T-helper 17 cell (primary cell): ENCODE measurements at places on chromosomes 5 and 9. TPM values are rescaled to one million over a fixed set of nuclear protein-coding genes. Genes with fewer than 3 reads are reported as not detected.
A peak's percentile ranks its signal among the peaks of the same experiment; 100 is the strongest.

DNA sequence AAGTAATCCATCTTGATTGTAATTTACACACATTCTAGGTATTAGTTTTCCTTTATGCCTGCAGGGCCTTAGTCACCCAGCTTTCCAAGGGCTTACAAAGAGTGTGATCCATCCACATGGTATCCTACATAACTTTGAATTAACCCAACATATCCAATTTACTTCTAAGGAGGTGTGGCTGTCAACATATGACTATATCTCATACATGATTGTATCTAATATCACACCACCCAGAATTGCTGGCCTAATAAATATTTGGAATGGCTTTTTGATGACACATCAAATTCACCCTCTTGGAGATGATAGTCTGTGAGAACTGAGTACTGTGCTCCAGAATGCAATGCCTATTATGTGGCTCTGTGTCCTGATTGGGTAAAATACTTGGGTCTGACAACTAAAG lies 363.3 kb upstream of the GRIN3A start:
- H3K4me1 ChIP-seq = no peaks in the 10 kb centered on the region
- H3K4me3 ChIP-seq = no peak overlapping the region
- H3K27me3 ChIP-seq = no peaks in the 10 kb centered on the region
- H3K27ac ChIP-seq = no peak overlapping the region

Gene RNF180
- not detected for total RNA-seq

- peaks cover 8% of the 10 kb centered on the region for H3K27me3 ChIP-seq
- no peak for DNase-seq
- no peaks in the 10 kb centered on the region for H3K4me1 ChIP-seq
- no peaks in the 10 kb centered on the region for H3K36me3 ChIP-seq
- H3K4me3 ChIP-seq = no peak overlapping the region
- H3K27ac ChIP-seq = no peak overlapping the region
Observed at GRCh38 chr5:59724482-59725391, 168.8 kb downstream of the PDE4D start.

Gene PRUNE2
- total RNA-seq = not detected

DNA sequence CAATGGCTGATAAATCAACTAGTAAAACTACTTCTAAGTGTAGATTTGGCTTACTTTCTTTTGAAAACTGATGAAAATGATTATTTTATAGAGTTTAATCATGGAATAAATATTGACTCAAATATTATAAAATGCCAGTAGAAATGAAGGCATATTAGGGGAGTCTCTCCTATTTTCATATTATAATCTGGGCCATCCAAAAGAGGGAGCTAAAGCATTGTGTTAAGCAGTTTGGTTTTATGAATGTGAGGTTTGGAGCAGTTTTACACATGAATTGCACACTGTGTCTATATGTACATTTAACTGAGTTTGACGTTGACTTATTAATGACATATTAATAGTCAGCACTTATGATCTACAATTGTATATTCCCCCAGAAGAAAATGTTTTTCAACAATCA lies 17.4 kb downstream of the CDH9 start:
- no peak for DNase-seq
- no peaks in the 10 kb centered on the region for H3K4me1 ChIP-seq
- no peaks in the 10 kb centered on the region for H3K36me3 ChIP-seq
- H3K27ac ChIP-seq = no peak overlapping the region

DNA sequence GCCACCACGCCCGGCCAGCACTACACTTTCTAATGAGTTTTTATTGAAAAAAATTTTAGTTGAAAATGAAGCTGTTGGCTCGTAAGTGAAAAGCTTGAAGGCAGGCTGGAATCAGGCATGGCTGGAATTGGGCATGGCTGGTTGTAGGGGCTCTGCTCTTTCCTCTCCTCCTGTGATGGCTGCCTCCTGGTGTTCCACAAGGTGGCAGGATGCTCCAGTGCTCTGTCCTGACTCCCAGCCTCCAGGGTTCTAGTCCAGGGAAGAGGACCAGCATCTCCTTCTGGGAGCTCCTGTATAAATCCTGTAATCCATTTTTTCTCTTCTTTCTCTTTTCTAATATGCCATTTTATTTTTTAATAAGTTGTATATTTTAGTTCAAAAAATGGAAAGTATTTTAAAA lies 57.2 kb upstream of the DHFR start:
- H3K27ac ChIP-seq = no peak overlapping the region
- no peaks in the 10 kb centered on the region for H3K27me3 ChIP-seq
- peaks cover 19% of the 10 kb centered on the region for H3K4me1 ChIP-seq
- no peaks in the 10 kb centered on the region for H3K36me3 ChIP-seq
- no peak for DNase-seq
- H3K4me3 ChIP-seq = no peak overlapping the region

Gene DMXL1
- total RNA-seq = 38.3 TPM

DNA sequence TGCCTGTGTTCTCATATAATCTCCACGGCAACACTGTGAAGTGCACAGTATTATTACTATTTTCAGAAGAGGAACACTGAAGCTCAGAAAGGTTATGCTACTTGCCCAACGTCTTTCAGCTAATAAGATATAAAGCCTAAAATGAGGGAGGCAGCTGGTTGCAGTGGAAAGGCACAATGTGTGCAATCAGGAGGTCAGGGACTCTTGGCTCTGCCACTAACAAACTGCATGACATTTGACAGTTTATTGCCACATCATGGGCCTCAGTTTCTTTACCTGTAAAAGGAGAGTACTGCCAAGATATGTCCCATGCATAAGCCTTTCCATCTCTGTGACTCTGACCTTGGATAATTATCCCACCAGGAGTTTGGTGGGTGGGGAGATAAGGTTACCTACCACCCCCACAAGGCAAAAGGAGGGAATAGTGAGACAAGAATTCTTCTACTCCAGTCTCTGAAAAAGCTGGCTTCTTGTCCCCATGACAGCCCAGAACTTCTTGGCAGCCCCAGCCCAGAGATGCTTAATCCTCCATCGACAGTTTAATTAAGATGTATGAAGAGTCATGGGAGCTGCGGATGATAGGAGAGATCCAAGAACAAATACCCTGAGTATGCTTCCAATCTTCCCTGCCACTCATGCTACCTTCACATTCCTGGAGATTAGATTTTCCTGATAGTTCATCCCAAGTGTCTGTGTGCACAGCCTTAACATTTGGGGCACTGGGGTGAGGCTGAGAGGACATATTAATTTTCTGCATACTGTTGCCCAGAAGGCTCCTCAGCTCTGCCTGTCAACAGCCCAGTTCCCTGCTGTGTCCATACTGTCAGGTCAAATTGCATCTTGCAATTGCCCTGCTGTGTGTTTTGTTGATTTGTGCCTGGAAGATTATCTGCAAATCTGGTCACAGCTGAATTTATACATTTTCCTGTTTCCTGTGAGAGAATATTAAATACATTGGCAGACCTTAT lies 271.2 kb downstream of the FAM114A2 start:
- no peaks in the 10 kb centered on the region for H3K36me3 ChIP-seq
- H3K27ac ChIP-seq = no peak overlapping the region
- DNase-seq = no peak

DNA sequence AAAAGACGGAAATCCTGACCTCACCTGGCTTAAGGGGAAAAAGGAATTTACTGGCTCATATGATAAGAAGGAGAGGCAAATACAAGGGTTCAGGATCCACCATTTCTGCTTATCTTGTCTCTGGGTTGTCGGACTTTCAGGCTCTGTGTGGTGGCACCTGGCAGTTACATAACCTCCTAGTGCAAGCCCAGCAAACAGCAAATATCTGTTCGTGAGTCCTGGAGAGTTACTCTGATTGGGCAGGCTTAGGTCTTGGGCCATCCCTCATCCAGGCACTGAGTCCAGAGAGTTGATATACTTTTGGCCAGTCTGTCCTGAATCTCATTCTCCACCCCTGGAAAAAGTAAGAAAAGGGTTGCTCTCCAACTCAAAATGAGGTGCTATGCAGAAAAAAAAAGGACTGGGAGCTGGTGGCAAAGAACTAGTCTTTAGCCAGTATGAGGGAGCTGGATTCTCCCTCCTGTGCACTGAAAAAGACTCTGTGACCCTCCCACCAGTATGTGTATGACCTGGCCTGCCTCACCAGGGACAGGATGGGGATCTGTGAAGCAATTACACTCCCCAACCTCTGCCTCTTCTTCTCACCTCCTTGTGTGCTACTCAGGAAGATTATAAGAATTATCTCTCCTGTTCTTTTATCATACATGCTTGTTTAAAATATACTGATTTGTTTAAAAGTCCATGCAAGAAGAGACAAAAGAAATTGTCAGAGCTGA lies 282.9 kb downstream of the ARHGAP26 start:
- no peak for DNase-seq
- no peak overlapping the region for H3K4me3 ChIP-seq
- H3K27me3 ChIP-seq = no peaks in the 10 kb centered on the region
- peaks cover 5% of the 10 kb centered on the region for H3K36me3 ChIP-seq
- H3K27ac ChIP-seq = no peak overlapping the region
- peaks cover 14% of the 10 kb centered on the region for H3K4me1 ChIP-seq

- peaks cover 1% of the 10 kb centered on the region for H3K27me3 ChIP-seq
- H3K27ac ChIP-seq = no peak overlapping the region
- H3K4me1 ChIP-seq = peaks cover 11% of the 10 kb centered on the region
- no peak overlapping the region for H3K4me3 ChIP-seq
Observed at GRCh38 chr5:173696216-173696615, 79.8 kb upstream of the BOD1 start.

DNA sequence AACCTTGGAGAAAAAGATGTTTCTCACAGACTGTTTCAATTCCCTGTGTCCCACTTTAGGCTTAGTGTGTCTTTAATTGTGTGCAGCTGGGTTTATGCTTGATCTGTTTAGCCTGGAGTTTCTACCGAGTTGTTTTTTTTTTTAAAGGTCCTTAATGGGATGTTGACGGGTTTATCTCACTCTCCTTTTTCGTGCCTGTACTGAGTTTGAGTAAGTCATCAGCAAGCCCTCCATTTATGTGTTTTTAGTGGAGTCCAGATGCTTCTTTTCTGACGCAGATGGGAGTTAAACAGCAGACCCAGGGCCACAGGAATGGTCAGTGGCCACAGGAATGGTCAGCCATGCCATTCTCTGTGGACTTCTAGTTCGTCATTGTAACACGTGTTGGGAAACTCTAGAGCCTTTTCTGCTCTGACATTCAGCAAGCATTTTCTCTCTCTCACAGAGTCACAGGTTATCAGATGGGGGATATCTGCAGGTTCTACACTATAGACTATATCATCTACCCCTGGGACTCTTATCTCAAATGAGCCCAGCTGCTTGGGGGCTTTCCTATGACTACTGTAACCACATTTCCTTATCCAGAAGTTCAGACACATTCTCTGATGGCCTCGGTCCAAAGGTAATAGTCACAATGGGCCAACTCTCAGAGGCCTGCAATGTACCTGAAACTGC lies 190.5 kb downstream of the TTLL11 start:
- H3K4me3 ChIP-seq = no peak overlapping the region
- H3K36me3 ChIP-seq = no peaks in the 10 kb centered on the region
- H3K27ac ChIP-seq = no peak overlapping the region
- no peak for DNase-seq
- H3K4me1 ChIP-seq = no peaks in the 10 kb centered on the region

DNA sequence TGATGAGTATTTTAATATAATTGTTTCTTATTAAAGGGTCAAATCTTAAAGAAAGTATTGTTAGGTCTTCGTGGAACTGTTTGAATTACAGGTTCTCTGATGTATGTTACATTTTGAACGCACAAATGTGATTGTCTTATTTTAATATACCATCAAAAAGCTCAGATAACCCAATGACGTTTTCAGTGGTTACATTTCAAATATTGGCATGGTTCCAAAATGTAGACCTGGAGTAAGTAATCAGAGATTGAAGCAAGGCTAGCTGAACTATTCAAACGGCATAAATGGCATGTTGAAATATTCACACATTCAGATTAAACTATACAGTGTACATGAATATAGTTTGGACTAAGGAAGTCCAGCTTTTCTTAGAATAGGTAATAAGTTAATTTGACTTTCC lies 281.7 kb upstream of the EFNA5 start:
- peaks cover 3% of the 10 kb centered on the region for H3K36me3 ChIP-seq
- no peak overlapping the region for H3K27ac ChIP-seq
- DNase-seq = no peak
- peaks cover 13% of the 10 kb centered on the region for H3K4me1 ChIP-seq
- no peaks in the 10 kb centered on the region for H3K27me3 ChIP-seq
- H3K4me3 ChIP-seq = no peak overlapping the region

DNA sequence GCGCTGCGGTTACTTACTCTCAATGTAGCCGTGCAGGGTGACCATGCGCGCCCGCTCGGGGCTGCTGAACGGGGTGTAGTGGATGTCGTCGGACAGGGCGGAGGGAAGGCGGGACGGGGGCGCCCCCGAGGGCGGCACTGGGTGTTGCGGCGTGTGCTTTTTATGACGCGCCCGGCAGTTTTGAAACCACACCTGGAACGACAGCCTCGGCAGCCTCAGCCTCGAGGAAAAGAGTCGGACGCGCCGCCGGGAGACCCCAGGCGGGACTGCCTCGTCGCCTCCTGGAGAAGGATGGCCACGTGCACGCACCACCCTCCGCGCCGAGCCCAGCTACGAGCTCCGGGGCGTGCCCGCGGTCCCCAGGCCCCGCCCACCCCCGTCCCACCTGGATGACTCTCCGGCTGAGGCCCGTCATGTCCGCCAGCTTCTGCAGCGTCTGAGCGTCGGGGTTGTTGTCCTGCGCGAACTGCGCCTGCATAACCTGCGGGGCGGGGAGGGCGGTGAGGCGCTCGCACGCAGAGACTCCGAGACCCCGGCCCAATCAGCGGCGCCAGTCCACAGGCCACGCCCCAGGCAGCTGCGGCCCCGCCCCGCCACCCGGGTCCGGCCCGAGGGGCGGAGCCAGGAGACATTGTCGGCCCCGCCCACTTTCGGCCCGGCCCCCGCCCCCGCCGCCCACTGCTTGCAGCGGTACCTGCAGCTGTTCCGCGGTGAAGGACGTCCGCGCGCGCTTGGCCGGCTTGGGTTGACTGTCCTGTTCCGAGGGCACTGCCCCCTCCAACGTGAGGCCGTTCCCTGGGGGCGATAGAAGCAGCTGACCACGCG lies 15.0 kb downstream of the LHX6 start:
- H3K4me3 ChIP-seq = peak overlapping the region; percentile 81
- DNase-seq = no peak
- H3K4me1 ChIP-seq = peaks cover 24% of the 10 kb centered on the region

DNA sequence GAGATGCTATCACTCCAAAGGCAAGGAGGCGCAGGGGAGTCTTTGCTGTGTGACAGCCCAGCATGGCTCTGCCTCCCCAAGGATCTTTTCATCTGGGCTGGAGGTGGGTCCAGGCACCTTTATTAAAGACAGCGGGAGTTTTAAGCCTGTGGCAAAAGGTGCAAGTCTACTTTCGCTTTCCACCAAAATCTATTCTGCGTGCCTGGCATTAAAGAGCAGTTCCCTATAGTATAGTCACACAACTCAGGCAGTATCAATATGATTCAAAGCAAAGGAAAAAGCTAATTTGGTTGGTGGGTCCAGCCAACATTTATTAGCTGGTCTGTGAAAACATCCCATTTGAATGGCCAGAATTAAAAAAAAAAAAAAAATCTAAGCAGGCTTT lies 398.7 kb downstream of the EBF1 start:
- no peak overlapping the region for H3K4me3 ChIP-seq
- no peak overlapping the region for H3K27ac ChIP-seq
- DNase-seq = no peak
- peaks cover 20% of the 10 kb centered on the region for H3K27me3 ChIP-seq
- no peaks in the 10 kb centered on the region for H3K4me1 ChIP-seq
- H3K36me3 ChIP-seq = peaks cover under 1% of the 10 kb centered on the region
